ENCODE measurements at places on chromosomes 2 and 18.

DNA sequence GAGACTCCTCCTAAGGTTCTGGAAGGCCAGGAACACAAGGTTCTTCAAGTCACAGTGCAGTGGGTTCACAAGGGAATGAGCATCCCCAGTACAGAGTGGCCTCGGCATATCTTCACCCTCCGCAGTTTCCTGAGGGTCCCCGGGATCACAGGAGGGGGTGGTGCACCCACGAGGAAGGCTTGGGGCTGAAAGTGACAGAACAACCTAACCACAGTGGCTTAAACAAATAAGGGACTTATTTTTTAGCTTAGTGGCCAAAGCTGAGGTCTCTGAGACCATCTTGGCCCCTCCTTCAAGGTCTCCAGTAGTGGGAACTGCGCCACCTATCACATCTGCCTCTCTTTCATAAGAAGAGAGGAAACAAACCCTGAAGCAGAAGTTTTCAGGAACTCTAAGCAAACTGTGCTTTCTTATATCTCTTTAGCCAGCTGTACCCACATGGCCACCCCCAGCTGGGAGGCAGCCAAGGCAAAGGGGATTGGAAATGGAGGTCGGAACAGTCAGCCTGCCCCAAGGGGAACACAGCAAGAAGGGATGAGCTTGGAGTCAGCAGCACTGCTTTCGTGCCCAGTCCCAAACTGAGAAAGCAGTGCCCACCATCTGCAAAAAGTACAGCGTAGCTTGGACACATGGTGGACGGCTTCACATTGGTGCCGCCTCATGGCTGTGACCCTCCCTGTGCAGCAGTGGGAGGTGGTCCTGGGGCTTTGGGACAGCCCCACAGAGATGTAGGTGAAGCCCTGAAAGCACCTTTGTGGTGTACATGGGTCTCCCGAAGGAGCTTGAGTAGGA, 260.0 kb upstream of the ID2 start:
- no peak for DNase-seq

DNA sequence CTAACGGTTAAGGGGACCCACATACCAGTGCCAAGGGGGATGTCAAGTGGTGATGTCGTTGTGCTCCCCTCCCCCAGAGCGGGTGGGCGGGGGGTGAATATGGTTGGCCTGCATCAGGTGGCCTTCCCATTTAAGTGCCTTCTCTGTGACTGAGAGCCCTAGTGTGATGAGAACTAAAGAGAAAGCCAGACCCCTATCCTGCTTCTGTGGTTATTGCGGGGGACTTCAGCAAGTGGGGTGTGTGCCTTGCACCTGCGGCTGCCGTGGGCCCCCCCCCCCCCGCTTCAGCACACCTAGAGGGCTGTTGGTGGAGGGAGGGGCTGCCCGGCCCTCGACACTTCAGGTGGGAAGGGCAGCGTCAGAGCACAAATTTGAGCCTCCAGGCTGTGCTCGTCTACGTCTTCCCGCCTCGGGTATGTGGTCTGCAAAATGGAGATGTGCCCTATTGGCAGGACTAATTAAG, 6.1 kb downstream of the CTDSP1 start:
- no peak for DNase-seq

GRCh38 chr18:10245846-10246175, 208.6 kb upstream of the APCDD1 start:
- no peak for DNase-seq

DNA sequence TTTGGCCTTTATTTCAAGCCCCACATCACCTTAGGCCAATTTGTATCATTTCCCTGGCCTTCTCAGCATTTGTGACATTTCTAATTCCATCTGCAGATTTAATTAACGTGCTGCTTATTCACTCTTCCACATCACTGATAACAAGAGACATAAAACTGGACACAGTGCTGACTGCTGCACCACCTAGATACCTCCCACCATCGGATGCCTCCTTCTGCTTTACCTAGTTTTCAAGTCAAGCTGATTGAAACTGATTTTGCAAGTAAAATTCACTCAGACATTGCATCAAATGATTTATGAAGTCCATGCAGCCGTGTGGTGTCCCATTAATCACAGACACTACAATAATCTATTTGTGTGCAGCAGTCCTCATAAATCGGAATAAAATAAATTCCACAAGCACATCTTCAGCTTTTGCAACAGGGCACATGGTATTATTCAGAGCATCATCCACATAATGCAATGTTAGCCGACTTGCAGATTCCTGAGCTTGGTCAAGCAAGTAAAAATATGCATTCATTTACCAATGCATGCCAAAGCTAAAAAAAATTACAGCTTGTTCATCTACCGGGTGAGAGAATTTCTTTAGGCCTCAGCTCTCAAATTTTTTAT, 15.9 kb upstream of the CRIM1 start:
- no peak for DNase-seq
